ENCODE measurements at places on chromosomes 11 and 22. TPM values are rescaled to one million over a fixed set of nuclear protein-coding genes. Genes with fewer than 3 reads are reported as not detected.

The FOLR2 gene
- not detected for total RNA-seq

The NLRP14 gene
- total RNA-seq, result not detected

The TMEM191C gene
- total RNA-seq, result 3.4 TPM

The MYRF gene
- total RNA-seq, result 53.9 TPM

The HOATZ gene
- total RNA-seq, result 0.43 TPM

The GRK3 gene
- total RNA-seq, result 7.2 TPM

The OR52A1 gene
- not detected for total RNA-seq

The AMBRA1 gene
- 29.0 TPM for total RNA-seq

The KCNQ1 gene
- total RNA-seq, result not detected

The CD248 gene
- 50.9 TPM for total RNA-seq

The SYT13 gene
- total RNA-seq, result 0.50 TPM

The FGF4 gene
- total RNA-seq, result not detected

- H3K27ac ChIP-seq, result no peak overlapping the region
- no peaks in the 10 kb centered on the region for H3K4me1 ChIP-seq
- no peak for DNase-seq
- H3K4me3 ChIP-seq, result no peak overlapping the region
Measured at GRCh38 chr22:36745301-36745995, 30.5 kb downstream of the IFT27 start.

GRCh38 chr22:36329254-36330078, 58.3 kb downstream of the MYH9 start:
- H3K27ac ChIP-seq, result peak overlapping the region; percentile 99
- peaks cover 64% of the 10 kb centered on the region for H3K36me3 ChIP-seq
- peaks cover 100% of the 10 kb centered on the region for H3K4me1 ChIP-seq
- no peaks in the 10 kb centered on the region for H3K27me3 ChIP-seq
- H3K4me3 ChIP-seq, result no peak overlapping the region
- DNase-seq, result peak; percentile 98

GRCh38 chr22:20738394-20739089, 35.4 kb upstream of the SERPIND1 start:
- H3K4me1 ChIP-seq, result no peaks in the 10 kb centered on the region
- H3K4me3 ChIP-seq, result no peak overlapping the region
- H3K27me3 ChIP-seq, result no peaks in the 10 kb centered on the region
- no peak overlapping the region for H3K27ac ChIP-seq

DNA sequence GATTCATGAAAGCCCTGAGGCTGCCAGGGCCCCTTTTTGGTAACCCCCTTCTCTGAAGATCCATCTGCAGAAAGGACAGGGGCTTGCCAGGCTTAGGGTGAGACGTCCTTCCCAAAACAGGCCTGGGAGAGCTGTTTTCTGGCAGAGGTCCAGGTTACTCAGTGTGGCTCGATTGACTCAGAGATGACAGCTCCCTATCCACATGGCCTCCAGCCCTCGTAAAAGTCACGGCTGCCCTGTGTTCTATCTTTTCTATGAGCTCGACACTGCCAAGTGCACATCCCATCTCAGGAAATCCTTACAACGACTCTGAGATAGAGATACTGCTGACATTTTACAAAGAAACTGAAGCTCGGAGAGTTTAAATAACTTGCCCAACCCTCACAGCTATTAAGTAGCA, 20.4 kb downstream of the ADAMTS8 start:
- H3K4me3 ChIP-seq, result no peak overlapping the region
- peaks cover 21% of the 10 kb centered on the region for H3K4me1 ChIP-seq
- peak; percentile 59 for DNase-seq
- no peak overlapping the region for H3K27ac ChIP-seq
- peaks cover 18% of the 10 kb centered on the region for H3K27me3 ChIP-seq

- no peaks in the 10 kb centered on the region for H3K36me3 ChIP-seq
- no peak overlapping the region for H3K4me3 ChIP-seq
- DNase-seq, result no peak
- no peak overlapping the region for H3K27ac ChIP-seq
- no peaks in the 10 kb centered on the region for H3K27me3 ChIP-seq
Measured at GRCh38 chr11:70490208-70490607, 91.9 kb downstream of the CTTN start.

GRCh38 chr11:16311831-16312230, 44.5 kb downstream of the SOX6 start:
- no peaks in the 10 kb centered on the region for H3K27me3 ChIP-seq
- no peaks in the 10 kb centered on the region for H3K4me1 ChIP-seq
- H3K27ac ChIP-seq, result no peak overlapping the region
- no peak for DNase-seq
- H3K36me3 ChIP-seq, result no peaks in the 10 kb centered on the region

- no peak overlapping the region for H3K4me3 ChIP-seq
- H3K27ac ChIP-seq, result no peak overlapping the region
- H3K36me3 ChIP-seq, result no peaks in the 10 kb centered on the region
- no peaks in the 10 kb centered on the region for H3K4me1 ChIP-seq
Measured at GRCh38 chr11:82786001-82786400, 52.3 kb upstream of the FAM181B start.

DNA sequence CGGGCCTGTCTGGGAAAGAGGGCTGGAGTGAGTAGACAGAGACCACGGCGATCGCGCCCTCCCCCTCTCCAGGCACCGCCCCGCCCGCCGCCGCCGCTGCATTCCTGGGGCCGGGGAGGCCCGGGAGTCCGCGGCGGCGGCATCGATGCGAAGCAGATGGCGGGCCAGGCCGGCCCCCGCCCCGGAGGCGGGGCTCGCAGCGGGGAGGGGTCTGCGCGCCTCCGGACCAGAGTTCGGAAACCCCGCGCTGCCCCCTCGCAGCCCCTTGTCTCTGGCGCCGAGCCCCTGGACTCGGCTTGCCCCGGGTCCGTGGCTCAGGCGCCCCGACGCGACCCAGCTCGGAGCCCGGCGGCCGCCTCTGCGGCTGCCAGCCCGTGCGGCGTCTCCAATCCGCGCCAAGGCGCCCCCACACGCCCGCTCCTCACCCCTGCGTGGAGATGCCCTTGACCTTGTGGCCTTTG, 1.3 kb downstream of the SCARF2 start:
- peaks cover 14% of the 10 kb centered on the region for H3K4me1 ChIP-seq
- H3K4me3 ChIP-seq, result peak overlapping the region; percentile 85
- no peaks in the 10 kb centered on the region for H3K27me3 ChIP-seq
- no peaks in the 10 kb centered on the region for H3K36me3 ChIP-seq

- no peaks in the 10 kb centered on the region for H3K36me3 ChIP-seq
- no peaks in the 10 kb centered on the region for H3K27me3 ChIP-seq
- DNase-seq, result no peak
- H3K27ac ChIP-seq, result no peak overlapping the region
- no peak overlapping the region for H3K4me3 ChIP-seq
- no peaks in the 10 kb centered on the region for H3K4me1 ChIP-seq
Measured at GRCh38 chr22:19824212-19824925, 30.3 kb downstream of the GNB1L start.

GRCh38 chr11:19677381-19678080, 35.1 kb upstream of the NAV2 start:
- DNase-seq, result no peak
- no peaks in the 10 kb centered on the region for H3K36me3 ChIP-seq
- H3K4me3 ChIP-seq, result no peak overlapping the region
- H3K27ac ChIP-seq, result no peak overlapping the region
- no peaks in the 10 kb centered on the region for H3K27me3 ChIP-seq

GRCh38 chr11:96798445-96798844, 408.6 kb downstream of the JRKL start:
- H3K27ac ChIP-seq, result no peak overlapping the region
- no peak overlapping the region for H3K4me3 ChIP-seq
- no peaks in the 10 kb centered on the region for H3K36me3 ChIP-seq
- no peaks in the 10 kb centered on the region for H3K4me1 ChIP-seq

- no peak overlapping the region for H3K27ac ChIP-seq
- DNase-seq, result no peak
- peaks cover 6% of the 10 kb centered on the region for H3K4me1 ChIP-seq
- H3K36me3 ChIP-seq, result no peaks in the 10 kb centered on the region
- no peaks in the 10 kb centered on the region for H3K27me3 ChIP-seq
- H3K4me3 ChIP-seq, result no peak overlapping the region
Measured at GRCh38 chr11:12099132-12099873, 11.1 kb upstream of the MICAL2 start.

GRCh38 chr11:62030071-62030684, 62.7 kb upstream of the FTH1 start:
- no peaks in the 10 kb centered on the region for H3K4me1 ChIP-seq
- H3K36me3 ChIP-seq, result no peaks in the 10 kb centered on the region
- no peaks in the 10 kb centered on the region for H3K27me3 ChIP-seq
- no peak for DNase-seq
- H3K27ac ChIP-seq, result no peak overlapping the region

- H3K27ac ChIP-seq, result no peak overlapping the region
- peaks cover 21% of the 10 kb centered on the region for H3K4me1 ChIP-seq
- peak; percentile 52 for DNase-seq
- peaks cover 18% of the 10 kb centered on the region for H3K27me3 ChIP-seq
- no peaks in the 10 kb centered on the region for H3K36me3 ChIP-seq
- H3K4me3 ChIP-seq, result peak overlapping the region; percentile 28
Measured at GRCh38 chr11:6646071-6646470, 9.5 kb downstream of the DCHS1 start.

GRCh38 chr11:289398-289711, 429 bp downstream of the PGGHG start:
- no peak for DNase-seq
- no peak overlapping the region for H3K27ac ChIP-seq
- peaks cover 15% of the 10 kb centered on the region for H3K27me3 ChIP-seq
- H3K4me1 ChIP-seq, result peaks cover 6% of the 10 kb centered on the region

- H3K27ac ChIP-seq, result no peak overlapping the region
- H3K4me3 ChIP-seq, result no peak overlapping the region
- H3K36me3 ChIP-seq, result no peaks in the 10 kb centered on the region
- peaks cover 6% of the 10 kb centered on the region for H3K4me1 ChIP-seq
- no peak for DNase-seq
- H3K27me3 ChIP-seq, result no peaks in the 10 kb centered on the region
Measured at GRCh38 chr11:93481696-93482095, 61.5 kb downstream of the SMCO4 start.

GRCh38 chr22:39496131-39496838, 5.8 kb upstream of the MIEF1 start:
- H3K4me1 ChIP-seq, result peaks cover 17% of the 10 kb centered on the region
- H3K27ac ChIP-seq, result no peak overlapping the region
- peak; percentile 27 for DNase-seq
- no peaks in the 10 kb centered on the region for H3K36me3 ChIP-seq
- H3K4me3 ChIP-seq, result no peak overlapping the region

- no peaks in the 10 kb centered on the region for H3K4me1 ChIP-seq
- no peak overlapping the region for H3K4me3 ChIP-seq
- peak; percentile 36 for DNase-seq
- no peaks in the 10 kb centered on the region for H3K36me3 ChIP-seq
- no peaks in the 10 kb centered on the region for H3K27me3 ChIP-seq
Measured at GRCh38 chr11:35641171-35641897, 21.2 kb upstream of the TRIM44 start.

GRCh38 chr22:38777087-38777671, 16.8 kb downstream of the DNAL4 start:
- no peaks in the 10 kb centered on the region for H3K4me1 ChIP-seq
- H3K27me3 ChIP-seq, result no peaks in the 10 kb centered on the region
- no peak overlapping the region for H3K4me3 ChIP-seq
- no peak overlapping the region for H3K27ac ChIP-seq
- no peaks in the 10 kb centered on the region for H3K36me3 ChIP-seq

- no peak overlapping the region for H3K4me3 ChIP-seq
- DNase-seq, result no peak
- no peak overlapping the region for H3K27ac ChIP-seq
- no peaks in the 10 kb centered on the region for H3K27me3 ChIP-seq
Measured at GRCh38 chr11:3867209-3868091, 12.0 kb downstream of the STIM1 start.

- peak; percentile 50 for DNase-seq
- no peak overlapping the region for H3K4me3 ChIP-seq
- no peaks in the 10 kb centered on the region for H3K36me3 ChIP-seq
- H3K27ac ChIP-seq, result no peak overlapping the region
Measured at GRCh38 chr22:36946421-36947158, 33.2 kb downstream of the CSF2RB start.

GRCh38 chr22:24153353-24153752, 27.9 kb upstream of the SUSD2 start:
- DNase-seq, result no peak
- no peak overlapping the region for H3K27ac ChIP-seq
- H3K27me3 ChIP-seq, result no peaks in the 10 kb centered on the region
- H3K4me1 ChIP-seq, result peaks cover 25% of the 10 kb centered on the region
- peaks cover 2% of the 10 kb centered on the region for H3K36me3 ChIP-seq

DNA sequence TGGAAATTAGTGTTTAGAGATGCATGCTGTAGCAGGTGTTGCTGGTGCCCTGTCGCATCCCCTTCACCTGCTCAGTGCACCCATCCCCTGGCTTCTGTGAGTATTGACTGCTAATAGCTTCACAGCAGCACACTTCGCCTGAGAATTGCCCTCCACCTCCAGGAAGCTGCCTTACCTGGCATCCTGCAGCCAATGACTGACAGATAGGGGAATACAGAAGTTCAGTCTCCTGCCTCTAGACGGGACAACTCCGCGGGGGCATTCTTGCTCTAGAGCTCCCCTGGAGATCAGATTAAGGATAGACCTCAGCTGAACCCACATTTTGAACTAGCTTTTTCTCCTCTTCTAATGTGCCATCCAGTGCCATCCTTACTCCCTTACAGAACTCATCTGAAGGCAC, 9.3 kb upstream of the CD3E start:
- peaks cover 11% of the 10 kb centered on the region for H3K27me3 ChIP-seq
- no peak for DNase-seq
- no peaks in the 10 kb centered on the region for H3K36me3 ChIP-seq

DNA sequence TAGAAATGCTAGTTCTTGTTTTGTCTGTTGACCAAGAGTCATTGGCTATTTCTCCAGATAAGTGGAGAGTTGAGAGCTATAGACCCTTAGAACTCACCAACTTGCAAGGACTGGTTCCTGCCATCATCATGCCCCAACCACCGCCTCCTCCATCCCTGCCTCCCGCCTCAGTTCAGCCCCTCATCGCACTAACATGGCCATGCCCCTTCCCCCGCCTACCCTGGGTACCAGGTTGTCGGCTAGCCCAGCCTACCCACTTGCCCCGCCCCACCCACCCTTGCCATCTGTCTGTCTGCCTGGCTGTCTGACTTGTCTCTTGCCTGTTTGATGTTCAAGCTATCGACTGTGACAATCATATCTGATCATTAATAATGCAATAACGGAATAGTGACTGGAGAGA, 154.1 kb downstream of the TRIM29 start:
- H3K27me3 ChIP-seq, result peaks cover 26% of the 10 kb centered on the region
- no peak for DNase-seq
- no peaks in the 10 kb centered on the region for H3K4me1 ChIP-seq
- no peaks in the 10 kb centered on the region for H3K36me3 ChIP-seq
- H3K27ac ChIP-seq, result no peak overlapping the region

DNA sequence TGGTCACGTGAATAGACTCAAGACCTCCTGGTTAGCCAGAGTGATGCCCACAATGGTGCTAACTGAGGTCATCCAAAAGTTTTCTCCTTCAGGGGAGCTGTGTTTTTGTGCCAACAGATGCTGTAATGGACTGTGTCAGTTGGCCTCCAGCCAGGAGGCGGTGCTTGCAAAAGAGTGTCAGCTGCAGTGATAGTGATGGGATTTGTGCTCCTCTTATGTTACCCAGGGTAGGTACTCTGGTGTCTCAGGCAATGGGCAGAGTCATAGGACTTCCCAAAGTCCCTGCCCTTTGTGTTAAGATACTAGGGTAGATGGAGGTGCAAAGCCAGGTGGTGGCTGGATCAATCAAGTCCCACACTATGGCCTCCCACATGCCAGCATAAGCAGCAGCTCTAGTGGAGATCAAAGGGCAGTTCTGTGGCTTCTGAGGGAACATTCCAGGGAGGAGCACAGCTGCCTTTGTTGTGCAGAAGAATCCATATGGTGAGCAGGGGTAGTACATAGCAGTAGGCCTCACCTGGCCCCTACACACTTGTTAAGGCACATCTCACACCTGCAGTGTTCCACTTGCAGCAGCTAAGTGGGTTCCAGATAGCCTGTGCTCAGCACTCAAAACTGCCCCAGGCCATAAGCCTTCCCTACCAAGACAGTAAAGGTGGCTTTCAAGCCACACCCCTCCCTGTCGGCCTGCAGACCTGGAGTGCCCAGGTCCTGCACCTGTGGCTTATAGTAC, 9.4 kb upstream of the FANCF start:
- H3K27ac ChIP-seq, result no peak overlapping the region
- H3K4me3 ChIP-seq, result no peak overlapping the region
- peak; percentile 7 for DNase-seq
- H3K4me1 ChIP-seq, result no peaks in the 10 kb centered on the region
- no peaks in the 10 kb centered on the region for H3K36me3 ChIP-seq

All from astrocyte (in vitro differentiated cells and primary cell).